ENCODE measurements at places on chromosomes 13 and 19.

GRCh38 chr19:32480321-32480720 lies 74.8 kb downstream of the DPY19L3 start:
- no peak for DNase-seq

- no peak for DNase-seq
Observed at GRCh38 chr19:45442778-45443461, 19.2 kb upstream of the ERCC1 start.

GRCh38 chr19:54518844-54519243 lies 16.2 kb downstream of the LAIR2 start:
- no peak for DNase-seq

GRCh38 chr19:33291623-33292534 lies 10.5 kb downstream of the CEBPA start:
- DNase-seq, result no peak

GRCh38 chr13:31012655-31013024 lies 80.2 kb downstream of the TEX26 start:
- no peak for DNase-seq

DNA sequence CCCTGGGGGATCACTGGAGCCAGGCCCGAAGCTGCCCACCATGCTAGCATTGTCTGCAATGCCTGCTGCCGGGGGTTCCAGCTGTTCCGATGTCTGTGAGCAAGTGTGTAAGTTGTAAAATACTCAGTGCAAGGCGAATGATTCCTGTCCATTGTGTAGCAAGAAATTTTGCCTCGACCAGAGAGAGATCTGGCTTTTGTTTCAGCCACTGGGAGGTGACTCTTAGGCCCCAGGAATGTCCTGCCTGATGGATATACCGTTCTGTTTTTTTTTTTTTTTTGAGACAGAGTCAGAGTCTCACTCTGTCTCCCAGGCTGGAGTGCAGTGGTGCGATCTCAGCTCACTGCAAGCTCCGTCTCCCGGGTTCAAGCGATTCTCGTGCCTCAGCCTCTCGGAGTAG lies 7.3 kb upstream of the GADD45B start:
- DNase-seq, result no peak

DNA sequence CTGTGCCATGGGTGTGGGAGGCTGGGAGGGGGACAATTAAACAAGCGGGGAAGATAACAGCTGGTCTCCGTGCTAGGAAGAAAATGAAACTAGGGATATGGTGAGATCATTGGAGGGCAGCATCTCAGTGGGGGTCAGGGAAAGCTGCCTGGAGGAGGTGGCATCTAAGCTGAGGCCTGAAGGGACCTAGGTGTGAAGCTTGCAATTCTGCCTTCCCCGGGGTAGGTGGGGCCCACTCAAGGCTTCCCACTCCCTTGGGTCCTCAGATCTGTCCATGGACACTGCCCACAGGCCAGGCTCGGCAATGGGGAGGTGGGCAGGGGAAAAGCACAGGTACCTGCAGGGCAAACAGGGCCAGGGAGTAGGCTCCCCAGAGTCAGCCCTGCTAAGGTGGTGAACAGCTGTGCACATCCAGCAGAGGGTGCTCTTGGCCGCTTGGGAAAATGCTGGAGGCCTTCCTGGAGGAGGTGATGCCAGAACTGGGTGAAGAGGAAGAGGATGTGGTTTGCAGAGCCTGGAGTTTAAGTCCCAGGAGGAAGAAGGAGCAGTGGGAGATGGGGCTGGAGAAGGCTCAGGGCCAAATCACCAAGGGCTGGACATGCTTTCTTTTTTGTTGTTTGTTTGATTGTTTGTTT lies 25.7 kb upstream of the CCNE1 start:
- no peak for DNase-seq

DNA sequence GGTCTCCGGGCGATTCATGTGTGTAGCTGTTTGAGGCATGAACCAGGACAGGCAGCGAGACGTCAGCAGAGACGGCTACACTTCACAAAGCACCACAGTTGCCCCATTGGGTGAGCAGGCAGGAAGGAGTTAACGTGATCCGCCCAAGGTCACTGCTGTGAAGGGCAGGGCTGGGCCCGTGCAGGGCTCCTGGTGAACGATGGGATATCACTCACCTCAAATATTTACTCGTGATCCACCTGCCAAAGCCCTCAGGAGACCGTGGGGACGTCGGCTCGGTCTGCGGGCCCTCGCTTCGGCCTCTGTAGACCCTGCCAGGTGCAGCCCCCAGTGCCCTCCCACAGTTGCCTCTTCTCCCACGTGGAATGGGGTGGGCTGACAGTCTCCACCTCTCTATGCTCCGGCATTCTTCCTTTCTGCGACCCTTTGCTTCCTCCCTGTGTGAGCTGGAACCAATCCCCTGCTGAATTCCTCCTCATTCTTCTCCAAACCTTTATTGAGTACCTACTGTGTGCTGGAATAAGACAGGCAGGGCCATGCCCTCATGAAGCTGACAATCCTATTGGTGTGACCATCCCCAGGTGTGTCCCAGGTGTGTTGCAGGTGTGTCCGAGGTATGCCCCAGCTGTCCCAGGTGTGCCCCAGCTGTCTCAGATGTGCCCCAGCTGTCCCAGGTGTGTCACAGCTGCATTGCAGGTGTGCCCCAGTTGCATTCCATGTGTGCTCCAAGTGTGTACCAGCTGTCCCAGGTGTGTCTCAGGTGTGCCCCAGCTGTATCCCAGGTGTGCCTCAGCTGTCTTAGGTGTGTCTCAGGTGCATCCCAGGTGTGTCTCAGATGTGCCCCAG lies 2.0 kb upstream of the GRK1 start:
- no peak for DNase-seq

DNA sequence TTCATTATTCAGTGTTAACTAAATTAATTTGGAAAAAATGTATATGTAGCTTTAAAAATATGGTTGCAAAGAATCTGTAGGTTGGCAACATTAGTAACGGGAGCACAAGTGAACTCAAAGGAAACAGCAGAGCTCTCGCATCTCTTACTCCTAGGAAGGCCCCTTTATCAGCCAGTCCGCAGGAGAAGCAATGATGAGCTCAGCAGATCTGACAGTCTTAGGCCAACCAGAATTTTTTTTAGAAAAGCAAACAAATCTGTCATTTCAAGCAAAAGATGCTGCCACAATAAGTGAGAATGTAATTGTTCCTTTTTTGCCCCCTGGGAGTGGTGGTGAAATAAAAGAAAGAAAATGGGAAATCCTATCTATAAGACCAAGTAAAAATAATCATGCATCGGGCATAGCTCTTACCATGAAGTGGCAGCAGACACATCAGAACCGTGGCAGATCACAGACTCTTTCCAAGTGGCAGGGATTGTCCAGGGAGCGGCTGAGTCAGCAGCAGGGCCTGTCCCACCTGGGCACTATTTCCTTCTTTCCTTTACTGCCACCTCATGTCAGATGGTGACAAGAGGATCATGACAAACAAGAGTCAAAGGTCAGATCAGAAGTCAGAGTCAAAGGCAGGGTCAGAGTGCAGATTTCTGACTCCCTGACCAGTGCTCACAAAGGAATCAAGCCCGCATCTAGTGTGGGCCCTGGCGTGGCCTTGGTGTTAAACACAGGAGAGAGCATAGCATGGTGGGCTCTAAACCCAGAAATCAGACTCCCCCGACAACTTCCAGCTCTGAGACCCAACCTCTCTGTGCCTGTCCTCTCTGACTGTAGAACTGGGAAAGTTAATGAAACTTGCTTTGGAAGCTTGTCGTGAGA lies 84.0 kb upstream of the MTIF3 start:
- no peak for DNase-seq

- DNase-seq, result no peak
Observed at GRCh38 chr13:29849731-29850212, 645 bp downstream of the UBL3 start.

DNA sequence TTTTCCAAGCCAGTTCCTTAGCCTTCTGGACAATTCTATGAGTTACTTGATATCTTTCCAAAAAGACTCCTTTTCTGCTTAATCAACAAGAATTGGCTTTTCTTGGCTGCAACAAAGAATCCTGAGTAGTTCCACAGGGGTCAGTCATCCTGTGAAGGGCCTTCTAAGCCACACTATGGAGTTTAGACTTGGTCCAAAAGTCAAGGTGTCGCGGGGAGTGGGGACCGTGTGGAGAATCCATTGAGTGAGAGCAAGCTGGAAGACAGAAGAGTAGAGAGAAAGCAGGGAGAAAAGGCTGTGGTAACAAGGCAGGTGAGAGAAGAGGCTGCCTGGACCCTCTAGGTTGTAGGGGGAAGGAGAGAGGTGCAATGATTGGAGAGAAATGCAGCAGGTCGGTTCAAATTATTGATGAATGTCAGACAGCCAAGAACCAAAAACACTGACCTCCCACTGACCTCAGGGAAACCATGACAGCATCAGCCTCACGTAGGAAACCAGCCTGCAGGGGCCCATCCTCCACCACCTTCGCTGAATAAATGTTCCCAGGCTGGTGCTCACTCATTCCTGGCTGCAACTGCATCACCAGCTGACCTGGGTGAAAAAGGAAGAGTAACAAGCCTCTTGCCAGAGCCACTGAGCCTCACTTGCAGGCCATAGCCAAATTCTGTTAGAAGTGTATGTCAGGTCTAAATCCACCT lies 7.1 kb upstream of the IFT88 start:
- no peak for DNase-seq

DNA sequence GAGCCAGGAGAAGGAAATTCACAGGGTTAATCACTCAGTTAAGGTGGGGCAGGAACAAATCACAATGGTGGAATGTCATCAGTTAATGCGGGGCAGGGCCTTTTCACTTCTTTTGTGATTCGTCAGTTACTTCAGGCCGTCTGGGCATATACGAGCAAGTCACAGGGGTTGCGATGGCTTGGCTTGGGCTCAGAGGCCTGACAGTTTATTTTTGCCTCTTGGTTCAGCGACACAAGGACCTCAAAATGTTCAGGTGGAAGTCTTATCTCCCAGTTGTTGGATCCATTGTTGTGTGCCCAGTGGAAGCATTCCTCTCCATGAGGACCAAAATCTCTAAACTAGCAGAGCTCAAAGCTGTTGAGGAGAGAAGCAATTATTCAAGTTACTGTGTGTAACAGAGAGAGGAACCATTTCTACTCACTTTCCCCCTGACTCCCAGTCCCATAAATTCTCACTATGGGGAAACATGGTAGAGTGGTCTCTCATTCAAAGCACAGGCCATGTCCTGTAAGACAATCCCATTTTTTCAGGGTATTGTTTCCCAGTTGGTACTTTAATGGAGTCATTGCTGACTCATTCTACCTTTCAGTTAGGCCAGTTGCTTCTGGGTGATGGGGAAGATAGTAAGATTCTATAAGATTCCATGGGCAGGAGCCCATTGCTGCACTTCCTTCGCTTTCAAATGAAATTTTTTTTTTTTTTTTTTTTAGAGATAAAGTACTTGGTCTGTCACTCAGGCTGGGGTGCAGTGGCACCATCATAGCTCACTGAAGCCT lies 8.8 kb upstream of the COX7A1 start:
- no peak for DNase-seq

GRCh38 chr13:87078947-87079795 lies 592.0 kb upstream of the SLITRK5 start:
- DNase-seq, result no peak

DNA sequence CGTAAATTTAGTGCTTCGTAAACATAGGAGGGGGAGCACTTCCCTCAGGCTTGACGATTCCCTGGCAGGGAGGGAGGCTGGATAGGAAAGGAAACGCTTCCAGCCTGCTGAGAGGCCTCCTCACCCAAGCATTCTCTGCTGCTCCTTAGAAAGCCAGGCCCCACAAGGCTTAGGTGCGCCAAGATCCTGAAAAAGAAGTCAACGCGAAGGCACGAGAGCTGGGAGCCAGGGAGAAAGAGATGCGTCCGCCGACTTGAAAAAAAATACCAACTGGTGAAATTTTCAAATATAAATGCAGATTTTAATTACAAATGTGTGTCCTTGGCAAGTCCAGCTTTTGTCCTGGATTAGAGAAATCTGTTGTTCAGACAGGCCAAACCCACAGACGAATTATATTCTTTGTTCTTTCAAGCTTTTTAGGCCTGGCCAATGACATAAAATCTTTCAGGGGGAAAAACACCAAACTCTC lies 64.0 kb downstream of the ALOX5AP start:
- DNase-seq, result no peak

GRCh38 chr13:113812178-113813040 lies 51.5 kb downstream of the GAS6 start:
- no peak for DNase-seq

DNA sequence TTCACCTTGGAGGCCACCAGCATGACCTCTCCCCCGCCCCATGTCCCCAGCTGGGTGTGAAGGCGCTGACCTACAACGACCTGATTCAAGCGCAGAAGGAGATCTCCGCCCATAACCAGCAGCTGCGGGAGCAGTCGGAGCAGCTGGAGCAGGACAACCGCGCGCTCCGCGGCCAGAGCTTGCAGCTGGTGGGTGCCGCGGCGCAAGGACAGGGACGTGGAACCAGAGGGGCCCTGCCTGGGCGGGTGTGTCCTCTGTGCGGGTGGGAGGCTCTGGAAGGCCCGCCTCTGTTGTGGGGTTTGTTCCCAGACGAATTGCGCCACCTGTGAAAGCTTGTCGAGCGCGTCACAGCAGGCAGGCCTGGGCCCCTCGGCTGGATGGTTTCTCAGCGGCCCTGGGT lies 22.3 kb downstream of the PLEKHJ1 start:
- DNase-seq, result no peak

- DNase-seq, result no peak
Observed at GRCh38 chr13:98293103-98293502, 116.0 kb upstream of the RNF113B start.

DNA sequence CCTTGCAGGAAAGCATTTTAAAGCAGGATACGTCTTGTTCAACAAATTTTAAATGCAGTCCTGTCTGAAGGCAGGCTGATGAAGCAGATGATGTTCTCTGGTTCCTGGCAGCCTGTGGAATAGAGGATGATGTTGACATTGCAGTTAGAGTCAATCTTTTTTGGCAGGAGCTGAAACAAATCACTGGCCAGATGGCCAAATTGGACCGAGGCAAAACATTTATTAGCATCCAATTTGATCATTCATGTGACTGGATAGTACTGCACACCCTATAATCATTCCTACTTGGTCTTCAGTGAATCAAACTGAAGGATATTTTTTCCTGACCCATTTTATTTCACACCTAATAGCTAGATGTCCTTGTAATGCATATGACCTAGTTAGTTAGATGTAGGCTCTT lies 172.2 kb upstream of the SLC10A2 start:
- DNase-seq, result peak; percentile 21

DNA sequence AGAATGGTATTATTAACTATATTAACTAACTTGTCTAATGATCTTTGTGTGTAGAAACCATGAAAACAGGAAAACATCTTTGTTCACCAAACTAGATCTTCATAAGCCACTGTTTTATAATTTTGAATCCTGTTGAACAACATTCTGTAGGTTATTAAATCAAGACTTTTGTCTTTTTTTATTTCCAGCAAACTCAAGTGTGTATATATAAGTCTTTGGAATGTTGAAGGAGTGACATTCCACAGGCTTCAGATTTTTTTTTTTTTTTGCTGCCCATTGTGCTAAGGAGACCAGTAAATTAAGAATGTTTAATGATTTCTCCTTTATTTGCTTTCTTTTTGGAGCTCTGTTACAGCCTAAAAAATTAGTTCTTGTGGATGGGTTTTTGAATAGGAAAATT lies 89.6 kb downstream of the LMO7 start:
- DNase-seq, result no peak

GRCh38 chr19:52670046-52670445 lies 31.9 kb upstream of the ZNF83 start:
- DNase-seq, result no peak
